ENCODE measurements at places on chromosomes 5 and 9. TPM values are rescaled to one million over a fixed set of nuclear protein-coding genes. Genes with fewer than 3 reads are reported as not detected.

SMIM27 gene
- total RNA-seq = 5.7 TPM

DNA sequence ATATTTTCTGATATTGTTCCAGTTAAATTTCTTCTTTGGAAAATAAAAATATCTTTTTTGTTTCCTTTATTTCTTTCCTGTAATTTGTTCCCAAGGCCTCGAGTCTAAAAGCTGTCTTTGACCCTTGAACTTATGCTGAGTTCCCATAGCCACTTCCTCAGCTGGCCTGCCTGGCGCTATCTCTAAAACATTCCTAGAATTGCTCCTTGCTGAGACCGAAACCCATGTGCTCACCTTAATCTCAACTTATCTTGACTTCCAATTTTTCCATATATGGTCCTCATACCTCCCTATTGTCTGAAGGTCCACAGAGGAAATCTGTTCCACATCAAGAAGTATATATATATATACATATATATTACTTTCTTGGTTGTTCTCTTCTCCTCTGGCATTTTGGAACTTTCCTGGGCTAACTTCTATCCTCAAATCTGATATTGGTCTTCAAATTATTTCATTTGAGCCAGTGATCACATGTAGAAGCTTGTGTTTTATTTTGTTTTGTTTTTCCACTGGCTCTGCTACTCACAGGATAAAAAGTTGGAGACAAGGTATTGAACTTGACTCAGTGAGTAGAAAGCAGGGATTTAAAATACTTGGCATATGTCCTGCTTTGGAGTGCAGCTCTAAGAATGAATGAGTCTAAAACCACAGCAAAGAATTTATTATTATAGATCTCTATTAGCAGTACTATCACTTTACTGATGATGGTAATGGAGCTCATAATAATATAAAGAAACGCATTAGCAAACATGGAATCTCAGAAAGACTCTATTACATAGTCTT lies 45.2 kb downstream of the ENC1 start:
- H3K4me1 ChIP-seq = no peaks in the 10 kb centered on the region
- DNase-seq = no peak
- no peaks in the 10 kb centered on the region for H3K36me3 ChIP-seq

NUDT2 gene
- total RNA-seq = 17.6 TPM

DNA sequence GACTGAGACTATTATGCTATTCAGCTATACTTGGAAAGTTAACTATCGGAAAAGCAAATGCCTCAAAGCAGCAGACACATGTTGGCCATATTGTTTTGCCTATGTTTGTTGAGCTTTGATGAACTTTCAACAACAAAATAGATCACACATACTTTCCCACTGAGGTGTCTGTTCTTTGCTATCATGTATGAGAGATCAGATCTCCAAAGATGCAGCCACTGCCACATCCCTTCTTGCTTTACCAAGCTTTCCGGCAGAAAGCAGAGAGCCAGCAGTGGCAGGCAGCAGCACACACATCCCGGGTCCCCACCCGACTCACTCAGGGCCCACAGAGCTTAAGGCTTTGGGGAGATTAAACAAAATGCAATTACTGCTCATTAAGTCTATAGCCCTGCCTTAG lies 18.8 kb downstream of the ZBTB5 start:
- no peak overlapping the region for H3K4me3 ChIP-seq
- no peaks in the 10 kb centered on the region for H3K4me1 ChIP-seq
- peaks cover 11% of the 10 kb centered on the region for H3K36me3 ChIP-seq
- H3K27me3 ChIP-seq = no peaks in the 10 kb centered on the region
- no peak for DNase-seq

ZNG1C gene
- 8.4 TPM for total RNA-seq

DNA sequence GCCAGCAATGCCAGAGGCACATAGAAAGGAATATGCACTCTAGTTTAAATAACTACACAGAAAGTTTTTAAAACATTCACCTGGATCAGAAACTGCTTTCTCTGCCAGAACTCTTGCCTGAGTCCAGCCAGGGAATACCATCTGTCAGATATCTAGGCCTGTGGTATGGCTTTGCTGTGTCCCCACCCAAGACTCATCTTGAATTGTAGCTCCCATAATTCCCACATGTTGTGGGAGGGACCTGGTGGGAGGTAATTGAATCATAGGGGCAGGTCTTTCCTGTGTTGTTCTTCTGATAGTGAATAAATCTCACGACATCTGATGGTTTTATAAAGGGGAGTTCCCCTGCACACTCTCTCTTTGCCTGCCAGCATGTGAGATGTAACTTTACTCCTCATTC lies 41.5 kb upstream of the KCNV2 start:
- H3K4me3 ChIP-seq = no peak overlapping the region
- H3K36me3 ChIP-seq = no peaks in the 10 kb centered on the region
- no peak for DNase-seq
- no peaks in the 10 kb centered on the region for H3K27me3 ChIP-seq

VCP gene
- total RNA-seq = 150 TPM

GRCh38 chr5:111143910-111144309 lies 51.8 kb downstream of the WDR36 start:
- H3K27me3 ChIP-seq = no peaks in the 10 kb centered on the region
- H3K4me1 ChIP-seq = peaks cover 5% of the 10 kb centered on the region
- H3K36me3 ChIP-seq = no peaks in the 10 kb centered on the region
- no peak overlapping the region for H3K27ac ChIP-seq
- H3K4me3 ChIP-seq = no peak overlapping the region

DNA sequence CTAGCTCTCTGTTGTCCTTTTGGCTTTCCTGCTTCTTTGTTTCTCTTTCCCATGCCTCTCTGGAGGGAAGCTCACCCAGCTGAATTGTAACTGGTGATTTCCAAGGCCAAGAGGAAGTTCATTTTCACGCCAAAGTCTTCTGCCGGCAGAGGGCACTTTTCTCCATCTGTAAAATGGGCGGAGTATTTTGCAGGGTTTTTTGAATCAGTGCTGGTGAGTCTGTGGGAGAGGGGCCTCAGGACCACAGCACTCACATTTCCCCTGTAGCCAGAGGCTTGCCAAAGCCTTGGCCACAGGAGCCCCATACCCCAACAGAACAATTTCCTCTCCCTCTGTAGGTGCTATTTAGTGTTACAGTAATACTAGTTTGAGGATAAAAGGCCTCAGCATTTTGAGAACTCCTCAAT lies 42.3 kb upstream of the MATR3 start:
- no peak overlapping the region for H3K4me3 ChIP-seq
- no peaks in the 10 kb centered on the region for H3K27me3 ChIP-seq
- no peaks in the 10 kb centered on the region for H3K4me1 ChIP-seq
- DNase-seq = no peak

All from right atrium auricular region (tissue), 2 donors.